ENCODE measurements at places on chromosomes 11 and 22.

DNA sequence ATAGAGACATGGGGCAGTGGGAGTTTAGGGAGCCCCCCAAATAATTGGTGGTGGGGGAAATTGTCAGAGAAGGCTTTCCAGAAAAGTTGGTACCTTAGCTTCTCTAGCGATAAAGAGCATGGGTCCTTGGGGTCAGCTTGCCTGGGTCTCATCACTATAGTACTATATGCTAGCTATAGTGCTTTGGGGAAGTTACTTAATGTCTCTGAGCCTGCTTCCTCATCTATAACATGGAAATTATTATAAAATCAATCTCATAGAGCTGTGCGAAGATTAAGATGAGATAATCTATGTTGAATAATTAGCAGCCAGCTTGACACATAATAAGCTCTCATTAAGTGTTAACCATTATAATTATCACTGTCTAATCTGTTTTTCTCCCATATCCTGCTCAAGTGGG, 41.2 kb downstream of the STIM1 start:
- no peak for DNase-seq

- DNase-seq = no peak
Measured at GRCh38 chr11:47327949-47328348, 24.6 kb downstream of the MYBPC3 start.

DNA sequence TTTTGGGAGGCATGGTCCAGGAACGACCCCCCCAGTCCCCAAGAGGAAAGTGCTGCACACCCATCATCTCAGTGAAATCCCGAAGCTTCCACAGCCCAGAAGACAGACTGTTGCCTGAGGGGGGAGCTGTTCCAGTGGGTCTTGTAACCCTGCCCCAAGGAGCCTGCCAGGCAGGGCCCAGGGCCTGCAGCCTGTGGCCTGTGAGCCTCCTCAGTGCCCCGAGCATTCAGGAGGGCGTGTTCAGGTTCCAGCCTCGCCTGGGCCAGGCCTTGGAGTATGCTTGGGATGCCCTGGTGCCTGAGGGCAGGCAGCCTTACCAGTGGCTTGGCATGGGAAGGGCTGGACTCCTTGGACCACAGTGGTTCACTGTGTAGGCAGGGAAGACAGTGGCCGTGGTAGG, 18.0 kb upstream of the CABP2 start:
- no peak for DNase-seq

DNA sequence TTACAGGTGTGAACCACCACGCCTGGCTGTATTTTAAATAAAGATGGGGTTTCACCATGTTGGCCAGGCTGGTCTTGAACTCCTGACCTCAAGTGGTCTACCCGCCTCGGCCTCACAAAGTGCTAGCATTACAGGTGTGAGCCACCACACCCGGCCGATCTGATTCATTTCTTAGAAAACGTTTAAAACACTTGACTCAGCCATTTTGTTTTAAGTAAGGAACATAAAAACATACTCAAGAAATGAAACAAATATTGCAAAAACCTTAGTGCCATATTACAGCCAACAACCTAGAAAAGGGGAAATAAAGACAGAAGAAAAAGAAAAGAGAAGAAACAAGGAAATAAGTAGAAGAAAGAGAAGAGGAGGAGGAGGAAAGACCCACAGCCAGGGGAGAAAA, 17.4 kb downstream of the LRFN4 start:
- no peak for DNase-seq

DNA sequence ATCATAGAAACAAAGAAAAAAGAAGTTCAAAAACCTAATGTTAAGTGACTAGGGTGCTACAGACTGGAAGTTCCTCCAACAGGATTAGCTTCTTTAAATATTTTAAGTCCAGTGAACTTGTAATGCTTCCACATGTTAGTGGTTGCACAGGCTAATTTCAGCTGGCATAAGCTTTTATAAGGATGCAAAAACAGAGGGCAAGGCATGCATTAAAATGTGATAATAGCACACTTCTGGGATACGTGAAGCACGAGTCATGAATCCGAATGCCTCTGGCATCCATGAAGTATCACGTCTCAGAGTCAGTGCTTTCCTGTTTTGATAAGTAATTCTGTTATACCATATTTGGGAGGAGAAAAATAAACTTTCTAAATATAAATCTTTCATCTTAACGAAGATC, 106.8 kb downstream of the DCDC1 start:
- DNase-seq = no peak

DNA sequence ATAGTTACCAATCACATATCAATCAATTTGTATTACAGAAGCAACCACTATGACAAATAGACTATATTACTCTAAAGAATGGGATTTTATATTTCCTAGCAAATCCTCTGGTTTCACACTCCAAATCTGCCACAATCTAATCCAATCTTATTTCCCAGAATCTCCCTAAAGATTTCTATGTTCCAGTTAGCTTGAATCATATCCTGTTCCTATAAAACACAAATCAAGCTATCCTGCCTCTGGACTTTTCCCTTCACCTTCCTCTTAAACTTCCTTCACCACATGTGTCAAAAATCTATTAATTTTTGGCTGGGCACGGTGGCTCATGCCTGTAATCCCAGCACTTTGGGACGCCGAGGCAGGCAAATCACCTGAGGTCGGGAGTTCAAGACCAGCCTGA, 50.0 kb downstream of the PIK3C2A start:
- no peak for DNase-seq

Data from SIG-M5 (cell line).